ENCODE measurements at places on chromosomes 2 and 18.

DNA sequence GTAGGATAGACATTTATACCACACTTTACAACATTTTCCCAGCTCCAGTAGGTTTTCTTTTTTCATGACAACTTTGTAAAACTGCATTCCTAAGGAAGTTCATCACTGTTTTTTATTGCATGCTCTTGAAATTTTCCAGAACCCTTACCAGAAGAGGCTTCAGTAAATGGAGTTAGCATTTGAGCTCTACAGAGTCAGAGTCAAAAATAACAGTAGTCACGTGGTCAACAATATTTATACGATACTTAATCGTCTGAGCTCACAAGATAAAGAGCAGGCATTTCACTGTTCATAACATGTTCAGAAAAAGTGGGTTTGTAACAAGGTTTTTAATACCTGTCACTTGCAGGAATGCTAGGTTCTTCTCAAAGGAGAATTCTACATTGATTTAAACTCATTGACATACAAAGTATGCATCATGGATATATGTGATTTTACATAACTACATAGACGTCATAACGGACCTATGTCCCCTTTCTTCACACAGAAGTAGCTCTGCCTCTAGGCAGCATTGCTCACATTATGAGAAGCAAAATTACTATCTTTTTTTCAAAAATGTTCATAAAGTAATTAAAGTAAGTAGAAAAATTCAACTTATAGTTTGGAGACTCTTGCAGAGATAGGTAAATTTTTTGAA lies 187.0 kb upstream of the COL3A1 start:
- no peak for DNase-seq

DNA sequence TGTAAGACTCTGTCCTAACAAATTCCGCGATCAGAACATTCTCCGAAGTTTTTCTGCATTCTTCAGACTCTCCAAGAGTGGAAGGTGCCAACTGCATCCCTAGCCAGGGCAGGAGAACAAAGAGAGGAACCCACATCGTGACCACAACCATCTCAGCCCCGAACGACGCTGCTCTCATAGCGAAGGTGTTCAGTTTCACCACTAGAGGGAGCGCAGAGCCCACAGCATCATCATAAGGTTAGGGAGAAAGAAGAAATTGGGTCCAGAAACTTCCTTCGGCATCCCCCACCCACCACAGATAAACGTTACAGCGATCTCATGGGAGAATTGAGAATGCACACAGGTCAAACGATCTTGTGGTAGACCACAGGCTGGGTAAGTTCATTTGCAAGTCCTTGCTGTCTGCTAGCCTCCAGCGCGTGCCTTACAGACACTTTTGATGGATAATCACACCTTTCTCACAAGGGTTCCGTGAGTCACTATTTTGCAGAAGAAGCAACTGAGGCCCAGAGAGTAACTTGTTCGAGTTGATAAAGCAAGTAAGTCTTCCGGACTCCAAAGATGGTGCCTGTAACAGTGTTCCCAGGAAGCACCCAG lies 53.7 kb upstream of the ARL4C start:
- DNase-seq, result no peak

GRCh38 chr2:11154016-11154922 lies 998 bp upstream of the SLC66A3 start:
- no peak for DNase-seq

DNA sequence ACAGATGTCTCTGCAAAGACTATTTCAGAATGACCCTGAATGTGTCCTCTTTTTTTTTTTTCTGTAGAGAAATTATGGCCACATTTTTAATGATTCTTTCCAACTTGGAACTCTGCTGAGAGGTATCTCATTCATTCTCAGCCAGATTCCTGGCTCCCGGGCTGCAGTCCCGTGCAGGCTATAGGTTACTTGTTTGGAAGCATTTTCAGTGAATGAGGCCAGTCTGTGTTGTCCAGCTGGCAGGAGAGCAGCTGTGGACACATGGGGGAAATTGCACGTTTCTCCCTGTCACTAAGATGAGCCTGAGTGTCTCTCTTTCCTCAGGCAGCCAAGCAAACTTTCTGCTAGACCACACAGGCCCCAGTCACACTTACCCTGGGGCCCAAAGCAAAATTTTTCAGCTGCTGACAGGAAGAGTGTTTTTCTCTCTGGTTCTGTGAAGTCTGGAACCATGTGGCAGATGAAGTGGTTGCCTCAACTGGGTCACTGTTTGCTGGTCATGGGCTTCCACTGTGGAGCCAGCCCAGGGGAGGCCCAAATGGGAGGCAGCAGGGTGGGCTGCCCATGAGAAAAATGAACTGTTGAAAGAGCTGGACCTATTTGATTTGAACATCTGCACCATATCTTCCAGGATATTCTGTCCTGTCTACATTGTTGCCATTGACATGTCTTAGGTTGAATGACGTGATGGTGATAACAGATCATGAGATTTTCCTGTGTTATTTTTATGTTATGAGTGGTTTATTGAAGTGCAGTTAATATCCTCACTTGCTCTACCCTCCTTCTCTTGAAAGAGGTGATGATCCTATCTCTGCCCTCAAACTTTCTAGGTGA lies 431.2 kb downstream of the LPIN1 start:
- no peak for DNase-seq

DNA sequence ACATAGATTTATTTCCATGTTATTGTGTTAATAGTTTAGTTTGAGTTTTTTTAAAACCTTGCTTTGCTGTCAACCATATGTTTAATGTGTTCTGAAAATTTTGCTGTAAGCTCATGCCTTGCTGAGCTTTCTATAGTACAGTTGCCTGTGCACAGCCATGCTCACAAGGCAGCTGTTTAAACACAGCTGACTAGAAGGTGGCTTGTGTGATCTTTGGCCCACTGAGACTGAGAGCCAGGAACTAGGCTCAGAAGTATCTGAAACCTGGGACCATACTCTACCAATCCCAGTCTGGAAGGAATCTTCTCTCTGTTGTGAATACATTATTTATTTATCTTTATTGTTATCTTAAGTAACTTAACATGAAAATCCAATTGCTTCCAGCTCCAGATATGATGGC lies 350.5 kb downstream of the KIAA1328 start:
- no peak for DNase-seq

- DNase-seq, result no peak
These were observed 345.0 kb downstream of the DPP10 start for GRCh38 chr2:114787486-114787885.

DNA sequence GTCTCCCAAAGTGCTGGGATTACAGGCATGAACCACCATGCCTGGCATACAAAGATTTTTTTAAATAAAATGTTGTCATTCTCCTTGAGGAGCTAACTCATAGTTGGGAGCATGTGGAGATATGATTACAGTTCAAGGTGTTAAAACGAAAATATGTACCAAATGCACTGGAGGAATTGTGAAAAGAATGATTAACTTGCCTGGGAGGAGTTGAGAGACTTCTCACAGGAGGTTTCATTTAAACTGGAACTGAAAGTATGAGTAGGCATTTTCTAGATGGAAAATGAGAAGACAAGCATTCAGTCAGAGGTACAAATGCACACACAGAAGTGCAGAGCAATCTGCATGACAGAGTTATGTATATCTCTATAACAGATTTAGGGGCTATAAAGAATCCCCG lies 126.6 kb upstream of the PDE1A start:
- DNase-seq, result no peak

- no peak for DNase-seq
These were observed 11.1 kb downstream of the SEPTIN10 start for GRCh38 chr2:109602617-109603188.

DNA sequence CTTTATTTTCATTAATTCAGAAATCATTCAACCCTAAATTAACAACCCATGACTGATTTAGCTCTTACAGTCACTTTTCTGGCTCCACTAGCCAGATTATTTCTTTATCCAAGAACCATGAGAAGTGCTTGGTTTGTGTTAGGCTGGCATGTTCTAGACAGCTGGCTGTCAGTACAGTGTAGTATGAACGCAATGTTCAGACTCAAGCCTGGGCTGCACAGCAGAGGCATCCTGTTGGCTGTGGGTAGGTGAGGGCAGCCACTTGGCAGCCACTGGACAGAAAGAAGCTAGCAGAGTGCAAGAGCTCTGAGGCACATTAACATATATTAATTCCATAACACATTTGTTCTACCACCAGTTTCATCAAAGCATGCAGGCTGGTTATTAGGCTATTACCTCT lies 522.9 kb upstream of the FSHR start:
- DNase-seq, result no peak

- no peak for DNase-seq
These were observed 57.5 kb downstream of the OSR1 start for GRCh38 chr2:19300961-19301360.

GRCh38 chr2:105239924-105240323 lies 1.6 kb upstream of the GPR45 start:
- no peak for DNase-seq

DNA sequence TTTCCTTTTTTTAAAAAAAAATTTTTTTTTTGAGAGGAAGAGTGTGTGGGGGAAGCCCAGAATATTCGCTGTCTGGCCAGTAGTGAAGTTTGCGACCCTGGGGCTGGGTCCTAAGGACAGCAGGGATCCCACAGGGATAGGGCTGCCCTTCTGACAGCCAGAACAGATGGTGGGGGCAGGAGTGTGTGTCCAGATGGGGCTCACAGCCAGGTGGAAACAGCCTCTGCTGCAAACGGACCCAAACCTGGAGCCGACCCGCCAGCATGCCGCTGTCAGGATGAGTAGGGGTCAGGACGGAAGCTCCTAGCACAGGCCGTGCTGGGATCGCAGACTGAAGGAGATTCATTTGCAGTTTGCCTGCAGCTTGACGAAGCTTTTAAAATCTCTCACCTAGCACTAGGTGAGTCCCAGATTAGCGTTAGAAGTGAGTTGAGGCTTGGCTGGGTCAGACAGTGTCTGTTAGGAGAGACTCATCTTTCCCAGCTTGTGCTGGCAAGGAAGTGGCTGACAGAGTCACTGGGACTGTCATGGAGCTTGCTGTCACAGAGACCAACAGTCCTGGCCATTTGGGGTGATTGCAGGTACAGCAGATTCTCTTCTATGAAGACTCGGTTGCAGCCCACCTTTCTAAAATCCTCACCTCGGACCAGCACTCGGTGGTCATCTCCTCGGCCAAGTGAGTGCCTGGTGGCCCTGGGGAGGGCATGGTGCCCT lies 93.4 kb downstream of the DGKD start:
- no peak for DNase-seq

- DNase-seq, result no peak
These were observed 88.5 kb upstream of the TACR1 start for GRCh38 chr2:75287624-75288316.

DNA sequence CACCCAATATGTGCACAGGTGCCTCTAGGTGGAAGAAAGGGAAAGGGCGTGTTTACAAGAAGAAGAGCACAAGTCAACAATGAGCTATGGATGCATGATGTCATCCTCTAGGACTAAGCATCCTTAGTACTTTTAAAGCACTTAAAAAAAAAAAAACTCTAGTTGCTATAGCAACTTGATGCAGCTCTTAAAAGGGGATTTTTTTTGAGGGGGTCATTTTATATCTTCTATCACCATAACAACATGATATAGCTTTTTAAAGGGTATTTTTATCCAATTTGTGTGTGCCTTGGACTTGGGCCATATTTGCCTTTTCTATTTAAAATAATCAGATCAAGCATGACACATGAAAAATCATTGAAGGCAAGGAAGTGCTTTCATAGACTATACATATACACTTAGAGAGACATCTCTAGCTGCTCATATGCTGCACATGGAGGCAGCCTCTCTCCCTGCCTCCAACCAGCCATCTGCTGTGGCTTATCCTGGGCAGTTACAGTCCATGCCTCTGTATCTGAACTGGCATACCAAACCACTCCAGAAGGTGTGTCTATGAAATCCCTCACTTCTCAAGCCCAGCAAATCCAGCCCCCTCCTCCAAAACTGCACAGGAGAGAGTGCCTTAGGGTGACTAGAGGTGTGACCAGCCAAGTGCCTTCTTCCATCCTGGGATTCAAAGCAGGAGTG lies 165.4 kb downstream of the MSH2 start:
- DNase-seq, result no peak

- no peak for DNase-seq
These were observed 163.7 kb upstream of the KLHL29 start for GRCh38 chr2:23221236-23221635.

DNA sequence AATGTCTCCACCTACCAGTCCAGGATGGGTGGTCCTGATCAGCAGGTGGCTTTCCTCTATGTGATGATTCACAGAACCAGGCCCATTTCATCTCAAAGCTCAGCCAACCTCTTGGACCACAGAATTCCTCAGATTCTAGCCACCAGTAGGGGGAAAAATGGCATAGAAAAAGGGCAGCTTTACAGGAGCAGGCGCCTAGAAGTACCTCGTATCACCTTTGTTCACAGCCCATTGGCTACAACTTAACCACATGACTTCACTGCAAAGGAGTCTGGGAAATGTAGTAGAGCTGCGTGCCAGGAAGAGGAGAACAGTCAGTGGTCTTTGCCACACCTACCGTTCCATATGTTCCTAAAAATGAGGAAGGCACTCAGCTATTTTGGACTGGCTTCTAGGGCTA lies 62.8 kb upstream of the DTNA start:
- no peak for DNase-seq

- no peak for DNase-seq
These were observed 251.5 kb downstream of the GPD2 start for GRCh38 chr2:156687715-156688114.

DNA sequence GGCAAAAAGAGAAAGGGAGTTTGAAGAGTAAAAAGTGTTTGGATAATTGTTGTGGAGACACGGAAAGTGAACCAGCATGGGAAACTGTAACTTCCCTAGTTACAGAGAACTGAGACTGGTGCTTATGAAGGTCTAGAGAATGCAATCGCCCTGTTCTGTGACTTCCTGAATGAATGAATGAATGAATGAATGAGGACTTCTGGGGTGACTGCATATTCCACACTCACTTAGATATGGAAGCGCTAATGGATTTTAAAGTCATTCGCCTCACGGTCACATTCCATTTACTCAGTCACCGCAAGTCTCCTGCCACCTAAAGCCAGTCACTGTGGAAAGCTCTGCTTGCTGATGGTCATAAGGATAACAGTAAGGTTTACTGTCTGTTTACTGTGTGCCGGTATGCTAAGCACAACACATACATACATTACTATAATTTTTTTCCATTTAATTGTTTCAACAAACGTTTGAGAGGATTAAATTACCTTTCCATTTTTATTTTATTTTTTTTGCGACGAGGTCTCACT lies 138.2 kb downstream of the CABLES1 start:
- no peak for DNase-seq

DNA sequence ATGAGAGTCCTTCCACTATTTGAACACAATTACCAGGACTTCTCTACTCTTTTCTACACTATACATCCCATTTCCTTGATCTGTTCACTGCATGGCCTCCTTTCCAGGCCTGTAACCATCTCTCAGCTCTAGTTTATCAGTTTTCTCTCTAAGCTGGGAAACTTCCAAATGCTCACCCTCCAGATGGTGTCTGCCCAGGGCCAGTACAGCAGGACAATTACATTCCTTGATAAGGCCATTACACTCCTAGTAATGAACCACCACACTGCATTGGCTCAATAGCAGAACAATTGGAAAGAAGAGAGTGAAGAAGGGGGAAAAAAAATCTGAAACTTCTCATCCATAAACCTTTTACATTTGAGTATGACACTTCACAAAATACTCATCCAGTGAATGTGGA lies 359.1 kb downstream of the ALK start:
- no peak for DNase-seq

DNA sequence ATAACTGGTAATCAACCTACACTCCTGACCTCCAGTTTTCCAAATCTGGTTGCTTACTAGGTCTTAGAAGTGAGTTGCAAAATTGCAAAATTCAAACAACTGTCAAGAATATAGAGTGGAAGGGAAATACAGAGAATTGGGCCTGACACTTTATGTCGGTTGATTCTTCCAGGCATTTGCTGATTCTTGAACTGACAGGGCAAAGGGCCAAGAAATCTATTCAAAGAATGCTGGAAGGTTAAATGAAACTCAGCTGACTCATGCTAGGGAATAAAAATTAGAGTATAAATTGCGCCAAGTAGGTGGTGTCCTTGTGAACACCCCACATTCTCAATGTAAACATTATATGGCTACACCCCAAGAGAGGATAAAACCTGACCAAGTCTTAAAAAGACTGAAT lies 21.5 kb upstream of the ZSCAN30 start:
- no peak for DNase-seq
